ENCODE measurements at places on chromosomes 7 and 10. TPM values are rescaled to one million over a fixed set of nuclear protein-coding genes. Genes with fewer than 3 reads are reported as not detected.

GRCh38 chr7:156169474-156170370 is 357.5 kb upstream of the SHH start:
- H3K4me1 ChIP-seq = no peaks in the 10 kb centered on the region
- DNase-seq = no peak
- no peaks in the 10 kb centered on the region for H3K36me3 ChIP-seq
- no peaks in the 10 kb centered on the region for H3K27me3 ChIP-seq

- H3K27ac ChIP-seq = no peak overlapping the region
- no peaks in the 10 kb centered on the region for H3K4me1 ChIP-seq
- H3K27me3 ChIP-seq = no peaks in the 10 kb centered on the region
Measured at GRCh38 chr7:108253275-108254044, 123.3 kb upstream of the LAMB4 start.

Gene HOGA1
- not detected for total RNA-seq

GRCh38 chr10:23676296-23676695 is 237.4 kb downstream of the OTUD1 start:
- no peak overlapping the region for H3K27ac ChIP-seq
- no peaks in the 10 kb centered on the region for H3K4me1 ChIP-seq
- DNase-seq = no peak
- H3K4me3 ChIP-seq = no peak overlapping the region

DNA sequence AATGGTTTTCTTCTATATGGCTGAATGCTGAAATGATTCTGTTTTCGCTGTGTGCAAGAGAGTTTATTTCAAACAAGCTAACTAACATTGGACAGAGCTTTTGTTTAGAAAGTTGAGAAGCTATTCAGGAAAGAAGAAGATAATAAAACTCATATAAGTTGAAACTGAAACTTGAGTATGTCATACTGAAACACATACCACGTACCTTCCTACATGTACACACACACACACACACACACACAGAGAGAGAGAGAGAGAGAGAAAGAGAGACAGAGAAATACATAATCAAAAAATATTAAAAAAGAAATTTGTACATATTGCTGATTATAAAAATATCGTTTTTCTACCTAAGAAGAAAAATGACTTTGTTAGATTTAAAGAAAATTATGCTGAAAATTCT is 561.9 kb upstream of the KCND2 start:
- DNase-seq = no peak
- no peak overlapping the region for H3K4me3 ChIP-seq
- no peaks in the 10 kb centered on the region for H3K4me1 ChIP-seq
- no peaks in the 10 kb centered on the region for H3K27me3 ChIP-seq
- no peaks in the 10 kb centered on the region for H3K36me3 ChIP-seq
- no peak overlapping the region for H3K27ac ChIP-seq

DNA sequence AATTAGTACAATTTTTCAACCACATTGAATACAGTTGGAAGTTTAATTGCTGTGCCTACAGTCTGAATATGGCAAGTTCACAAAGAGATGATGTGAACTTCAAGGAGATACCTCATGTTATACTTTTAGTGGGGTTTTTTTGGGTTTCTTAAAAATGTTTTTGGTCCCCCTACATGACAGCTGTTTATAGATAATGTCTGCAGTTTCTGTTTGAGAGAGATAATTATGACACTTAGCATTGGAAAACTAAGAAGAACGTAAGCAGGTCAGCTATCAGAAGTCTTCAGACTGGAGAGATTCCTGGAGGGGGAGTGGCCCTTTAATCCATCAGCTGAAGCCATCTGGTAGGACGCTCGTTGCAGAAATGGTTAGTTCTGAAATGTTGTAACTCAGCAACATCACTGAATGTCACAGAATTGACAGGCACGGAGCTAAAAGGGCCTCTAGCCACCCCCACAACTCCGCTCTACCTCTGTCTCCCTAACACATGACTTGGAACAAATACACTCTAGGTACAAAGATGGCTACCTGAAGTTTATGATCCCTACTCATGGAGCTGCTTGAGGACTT is 29.0 kb downstream of the TIMM23 start:
- H3K27me3 ChIP-seq = no peaks in the 10 kb centered on the region
- DNase-seq = no peak
- no peak overlapping the region for H3K27ac ChIP-seq
- H3K4me1 ChIP-seq = no peaks in the 10 kb centered on the region
- H3K4me3 ChIP-seq = no peak overlapping the region
